ENCODE measurements at places on chromosomes 2 and 18. TPM values are rescaled to one million over a fixed set of nuclear protein-coding genes. Genes with fewer than 3 reads are reported as not detected.

LIMS3 gene
- total RNA-seq: 5.2 TPM

TTC27 gene
- total RNA-seq: 15.8 TPM

NLRC4 gene
- not detected for total RNA-seq

ATP6V1C2 gene
- under 0.01 TPM for total RNA-seq

AOX1 gene
- 23.2 TPM for total RNA-seq

ANKRD30B gene
- total RNA-seq: under 0.01 TPM

CMPK2 gene
- total RNA-seq: 0.43 TPM
